ENCODE measurements at places on chromosomes 1 and 21.

DNA sequence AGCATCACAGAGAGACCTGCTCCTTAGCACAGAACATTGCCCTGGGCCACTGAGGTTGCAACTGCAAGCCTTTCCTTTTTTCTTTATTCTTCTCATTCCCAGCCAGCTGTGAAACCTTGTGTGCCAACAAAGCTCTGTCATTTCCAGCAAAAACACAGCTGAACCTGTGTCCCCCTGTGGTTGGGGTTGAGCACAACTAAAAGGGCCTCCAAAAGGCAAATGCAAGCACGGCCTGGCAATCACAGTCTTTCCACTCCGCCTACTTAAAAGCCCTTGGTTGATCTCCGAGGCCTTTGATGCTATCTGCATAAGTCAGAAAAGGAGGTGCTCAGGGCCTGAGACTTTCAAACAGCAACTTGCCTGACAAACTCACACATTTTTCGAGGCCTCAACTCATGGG lies 32.7 kb downstream of the SUSD4 start:
- no peak for DNase-seq

DNA sequence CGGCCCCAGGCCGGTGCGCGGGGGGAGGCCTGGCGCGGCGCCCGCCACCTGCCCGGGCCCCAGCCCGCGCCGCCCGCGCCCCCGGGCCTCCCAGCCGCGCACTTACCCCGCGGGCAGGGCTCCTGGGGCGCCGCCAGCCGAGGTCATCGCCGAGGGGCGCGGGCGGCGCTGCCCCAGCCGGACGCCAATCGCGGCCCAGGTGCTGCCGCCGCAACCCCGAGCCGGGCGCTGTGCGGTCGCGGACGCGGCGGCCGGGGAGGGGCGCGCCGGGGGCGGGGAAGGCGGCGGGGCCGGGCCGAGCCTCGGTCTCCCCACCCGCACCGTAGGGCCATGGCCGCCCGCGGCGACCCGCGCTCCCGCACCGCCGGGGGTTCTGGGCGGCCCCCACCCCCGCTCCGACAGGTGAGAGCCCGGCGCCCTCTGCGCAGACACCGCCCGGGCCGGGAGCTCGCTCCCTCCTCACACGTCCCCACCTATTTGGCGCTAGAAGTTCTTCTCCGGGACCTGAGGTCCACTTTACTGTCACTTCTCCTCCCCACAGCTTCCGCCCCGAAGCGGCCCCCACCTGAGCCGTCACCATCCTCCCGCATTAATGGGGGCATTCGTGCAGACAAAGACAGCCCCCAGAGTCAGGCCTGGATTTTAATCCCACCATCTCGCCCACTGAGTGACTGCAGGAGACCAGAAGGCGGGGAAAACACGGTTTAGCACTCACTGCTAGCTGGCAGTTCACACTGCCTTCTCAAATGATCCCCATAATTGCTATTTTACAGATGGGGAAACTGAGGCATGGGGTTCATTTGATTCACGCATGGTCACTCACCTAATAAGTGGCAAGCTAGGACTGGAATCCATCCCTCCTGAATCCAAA lies at the start of gene TTC39A:
TTC39A (minus strand) TSS at position 232 of the 871 bp plus-strand sequence; CDS start at position 147, 85 bp downstream.
- no peak for DNase-seq

DNA sequence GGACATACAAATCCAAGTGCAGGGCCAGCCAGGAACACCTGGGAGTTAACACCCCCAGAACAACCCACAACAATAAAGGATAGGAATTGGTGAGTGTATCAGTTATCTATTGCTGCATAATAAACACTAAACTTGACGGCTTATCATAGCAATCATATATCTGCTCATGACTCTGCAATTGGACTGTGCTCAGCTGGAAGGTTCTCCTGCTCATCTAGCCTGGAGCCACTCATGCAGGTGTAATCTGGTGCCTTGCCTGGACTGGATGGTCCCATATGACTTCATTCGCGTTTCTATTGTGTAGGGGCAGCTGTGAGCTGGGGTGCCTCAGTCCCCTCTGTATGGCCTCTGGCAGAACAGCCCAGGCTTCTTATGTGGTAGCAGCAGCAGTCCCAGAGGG lies 76.3 kb upstream of the KLHDC7A start:
- DNase-seq, result no peak

DNA sequence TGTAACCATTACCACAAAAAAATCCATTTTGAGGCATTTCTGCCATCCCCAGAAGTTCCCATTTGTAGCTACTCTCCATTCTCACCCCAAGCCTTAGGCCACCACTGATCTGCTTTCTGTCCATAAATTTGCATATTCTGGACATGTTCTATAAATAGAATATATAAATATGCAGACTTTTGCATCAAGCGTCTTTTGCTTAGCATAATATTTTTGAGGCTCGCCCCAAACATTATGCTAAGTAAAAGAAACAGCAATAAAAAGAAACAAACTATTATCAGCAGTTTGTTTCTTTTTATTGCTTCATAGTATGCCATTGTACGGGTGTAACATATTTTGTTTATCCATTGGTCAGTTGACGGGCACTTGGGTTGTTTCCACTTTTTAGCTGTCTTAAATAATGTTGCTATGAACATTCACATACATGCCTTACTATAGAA lies 7.9 kb downstream of the TFAP2E start:
- DNase-seq, result no peak

- no peak for DNase-seq
These were observed 20.1 kb upstream of the S100A10 start for GRCh38 chr1:152013664-152014237.

DNA sequence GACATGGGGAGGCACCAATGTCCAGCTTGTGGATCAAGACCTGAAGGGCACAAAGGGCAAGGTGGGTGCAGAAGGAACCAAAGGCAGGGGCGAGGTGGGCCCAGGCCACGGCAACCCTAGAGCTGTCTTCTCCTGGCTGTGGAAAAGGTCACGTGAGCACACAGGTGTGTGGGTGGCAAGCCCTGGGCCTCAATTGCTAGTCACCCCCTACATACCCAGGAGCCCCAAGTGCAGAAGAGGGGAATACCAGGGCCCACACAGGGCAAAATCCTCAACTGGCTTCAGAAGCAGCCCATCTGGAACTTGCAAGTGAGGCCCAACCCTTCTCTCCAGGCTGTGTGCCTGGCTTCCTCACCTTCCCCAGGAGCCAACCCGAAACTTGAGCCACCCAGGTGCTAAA lies 25.6 kb downstream of the ZBTB17 start:
- DNase-seq, result no peak

- no peak for DNase-seq
These were observed 140.0 kb downstream of the DNM3 start for GRCh38 chr1:171981303-171981702.

DNA sequence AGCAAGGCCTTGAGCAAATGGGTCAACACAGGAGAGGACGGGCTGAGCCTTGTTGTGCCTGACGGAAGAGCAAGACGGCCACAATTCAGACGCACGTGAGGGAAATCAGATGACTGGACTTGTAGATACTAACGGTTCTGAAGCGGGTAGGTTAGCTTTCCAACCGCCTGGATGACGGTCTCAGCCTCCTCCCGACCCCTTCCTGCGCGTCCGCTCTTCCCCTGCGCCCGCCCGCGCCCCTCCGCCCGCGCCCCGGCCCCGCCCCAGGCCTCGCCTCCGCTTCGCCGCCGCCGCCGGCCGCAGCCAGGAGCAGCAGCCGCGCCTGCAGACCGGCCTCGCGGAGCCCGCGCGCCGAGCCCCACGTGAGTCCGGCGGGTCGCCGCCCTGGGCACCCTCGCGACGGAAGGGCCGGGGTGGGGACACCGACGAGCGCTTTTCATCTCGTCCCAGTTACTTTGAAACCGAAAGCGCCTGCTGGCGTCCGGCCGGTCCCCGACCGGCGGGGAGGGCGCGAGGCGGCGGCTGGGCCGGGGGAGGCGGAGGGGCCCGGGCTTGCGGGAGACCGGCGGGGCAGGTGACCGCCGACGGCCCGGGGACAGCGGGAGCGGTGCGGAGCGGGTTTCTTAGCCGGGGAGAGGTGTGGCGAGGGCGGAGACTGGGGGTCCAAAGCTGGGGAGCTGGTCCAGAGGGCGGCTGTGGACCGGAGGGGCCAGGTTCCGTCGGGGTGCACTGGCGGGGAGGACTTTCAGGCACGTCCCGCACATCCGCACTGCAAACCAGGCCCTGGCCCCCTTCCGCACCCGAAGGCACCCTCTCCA lies at the start of gene TRAF5:
TRAF5 (plus strand) TSS at position 306 of the 818 bp plus-strand sequence. CDS start 26,407 bp downstream, outside the sequence.
- DNase-seq, result peak; percentile 92

- DNase-seq, result no peak
These were observed 897 bp downstream of the ZYG11B start for GRCh38 chr1:52727114-52727586.

- DNase-seq, result no peak
These were observed 49.5 kb downstream of the KIAA1614 start for GRCh38 chr1:180962178-180962577.

DNA sequence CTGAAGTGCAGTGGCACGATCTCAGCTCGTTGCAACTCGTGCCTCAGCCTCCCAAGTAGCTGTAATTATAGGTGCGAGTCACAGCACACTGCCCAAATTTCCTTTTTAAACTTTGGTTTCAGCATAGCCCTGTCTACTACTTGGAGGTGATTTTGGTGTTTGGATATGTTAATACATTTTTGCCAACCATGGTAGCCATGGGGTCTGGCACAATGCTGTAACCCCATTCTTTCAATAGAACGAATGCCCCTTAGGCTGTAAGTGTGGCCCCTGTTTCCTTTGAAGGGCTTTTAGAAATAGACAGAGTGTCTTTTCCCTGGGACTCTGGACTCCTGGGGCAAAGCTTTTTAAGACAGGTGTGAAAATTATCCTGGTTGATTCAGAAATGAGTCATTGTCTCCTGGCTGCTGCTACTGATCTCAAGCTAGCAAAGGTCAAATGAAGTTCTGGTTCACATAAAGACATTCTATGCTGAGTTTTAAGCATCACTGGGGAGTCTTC lies 141.1 kb upstream of the RUNX1 start:
- no peak for DNase-seq

GRCh38 chr1:153598309-153599172 lies 14.4 kb downstream of the S100A16 start:
- DNase-seq, result peak; percentile 85

GRCh38 chr1:205504311-205505075 lies at the start of gene CDK18:
TSS of gene CDK18 (plus strand) at chr1:205504669. CDS start at chr1:205523168, 18,499 bp downstream.
- DNase-seq, result peak; percentile 84

DNA sequence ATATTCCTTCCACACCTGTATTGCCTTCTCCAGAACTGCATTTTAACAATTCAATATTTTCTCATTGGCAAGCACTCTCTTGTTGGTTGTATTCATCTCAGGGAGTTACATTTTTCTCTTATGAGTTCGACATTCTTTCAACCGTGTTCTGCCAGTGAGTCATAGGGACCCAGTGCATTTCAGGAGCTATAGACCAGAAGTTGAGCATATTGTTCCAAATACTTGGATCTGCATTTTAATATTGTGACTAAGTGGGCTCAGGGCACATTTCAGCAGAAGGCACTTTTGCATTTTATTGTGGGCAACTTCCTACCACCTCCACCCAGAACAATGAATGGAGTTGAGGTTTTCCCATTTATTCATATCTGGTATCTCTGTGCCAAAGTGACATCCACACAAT lies 132.8 kb downstream of the TNFSF18 start:
- no peak for DNase-seq

- DNase-seq, result no peak
These were observed 874.8 kb downstream of the KCNT2 start for GRCh38 chr1:195733408-195733807.
